Mucosa of descending colon (tissue), 3 donors: ENCODE measurements at places on chromosomes 1 and 21. TPM values are rescaled to one million over a fixed set of nuclear protein-coding genes. Genes with fewer than 3 reads are reported as not detected.

GRCh38 chr1:8789314-8790214 is 27.9 kb downstream of the RERE start:
- DNase-seq, result no peak

DNA sequence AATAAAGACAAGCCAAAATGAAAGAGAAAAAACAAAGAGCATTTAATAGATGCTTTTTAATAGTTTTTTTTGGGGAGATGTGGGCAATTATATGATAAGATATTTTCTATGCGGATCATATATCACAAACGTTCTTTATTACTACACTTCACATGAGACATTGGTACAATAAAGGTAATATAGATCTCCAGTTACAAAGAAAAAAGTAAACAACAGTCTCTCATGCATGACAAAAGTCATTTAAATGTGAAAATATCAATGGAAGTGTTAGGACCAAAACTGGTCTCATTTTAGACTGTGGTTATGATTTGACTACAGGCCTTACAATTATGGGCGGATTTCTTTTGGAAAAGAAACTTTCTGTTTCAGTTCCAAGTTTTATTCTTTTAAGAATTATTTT is 687.0 kb downstream of the ADGRL2 start:
- DNase-seq, result no peak

HNRNPCL4 gene
- total RNA-seq, result not detected

RIMS3 gene
- 23.3 TPM for total RNA-seq
